ENCODE measurements at places on chromosomes 2 and 18.

GRCh38 chr2:241373446-241373845 is 17.4 kb downstream of the FARP2 start:
- DNase-seq: no peak

DNA sequence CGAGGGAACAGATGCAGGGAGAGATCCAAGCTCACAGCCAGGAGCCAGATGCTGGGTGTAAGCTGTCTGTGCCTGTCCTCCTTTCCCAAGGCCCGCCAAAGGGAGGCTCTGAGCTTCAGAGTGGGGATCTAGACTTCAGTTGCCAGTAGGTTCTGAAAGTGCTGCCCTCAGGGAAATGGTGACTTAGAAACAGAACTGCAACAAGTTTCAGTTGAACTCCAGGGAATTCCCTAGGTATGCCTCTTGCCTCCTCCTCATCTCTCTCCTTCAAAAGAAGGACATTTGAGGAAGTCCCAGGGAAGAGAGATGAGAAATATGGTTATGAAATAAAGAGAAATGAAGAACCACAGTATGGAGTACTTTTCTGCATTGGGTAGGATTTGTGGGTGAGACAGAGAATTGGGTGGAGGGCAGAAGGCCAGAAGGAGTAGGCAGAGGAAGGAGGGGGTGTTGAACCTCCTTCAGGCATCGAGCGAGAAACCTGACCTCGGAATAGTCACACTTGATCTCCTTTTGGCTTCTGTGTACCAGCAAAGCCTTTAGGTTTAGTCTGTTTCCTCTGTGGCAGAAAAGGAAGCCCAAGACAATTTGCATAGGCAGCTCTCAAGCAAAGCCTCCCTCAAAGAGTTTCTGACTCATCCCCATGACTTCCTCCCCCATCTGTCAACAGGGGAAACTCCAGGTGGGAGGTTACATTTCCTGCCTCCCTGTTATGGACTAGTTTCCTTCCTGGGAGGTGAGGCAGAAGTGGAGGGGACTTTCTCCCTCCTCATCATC is 45.7 kb downstream of the QPCT start:
- DNase-seq: no peak

DNA sequence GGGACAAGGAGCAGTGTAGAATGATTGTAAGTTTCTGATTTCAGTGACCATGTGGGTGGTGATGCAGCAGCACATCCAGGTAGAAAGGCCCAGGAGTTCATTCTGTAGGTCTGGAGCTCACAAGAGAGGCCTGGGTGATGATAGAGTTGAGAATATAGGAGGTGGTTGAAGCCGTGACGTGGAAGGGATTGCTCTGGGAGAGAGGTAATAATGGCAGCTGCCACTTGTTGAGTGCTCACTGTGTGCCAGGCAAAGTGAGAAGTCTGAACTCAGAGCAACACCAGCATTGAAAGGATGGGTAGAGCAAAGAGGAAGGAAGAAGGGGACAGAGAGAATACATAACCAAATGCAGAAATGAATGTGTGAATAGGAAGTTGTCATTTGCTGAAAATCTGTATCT is 3.3 kb downstream of the TTLL4 start:
- DNase-seq: no peak

GRCh38 chr2:36672199-36672598 is 24.3 kb upstream of the VIT start:
- DNase-seq: no peak

DNA sequence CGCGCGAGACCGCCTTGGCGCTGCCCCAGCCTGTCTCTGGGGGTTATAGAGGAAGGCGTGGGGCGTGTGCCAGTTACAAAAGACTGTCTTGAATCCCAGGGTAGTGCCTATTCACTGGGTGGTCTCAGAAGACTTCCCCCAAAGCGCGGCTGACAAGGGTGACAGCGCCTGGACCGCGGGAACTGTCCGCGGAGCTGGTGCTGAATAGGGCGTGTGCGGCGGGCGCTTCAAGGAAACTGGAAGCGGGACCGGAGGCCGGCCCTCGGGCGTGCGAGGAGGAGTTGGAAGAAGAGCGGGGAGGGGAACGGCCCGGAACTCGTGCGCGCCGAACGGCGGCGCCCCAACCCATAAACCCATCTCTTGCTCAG is 2.3 kb downstream of the EGR4 start:
- no peak for DNase-seq

DNA sequence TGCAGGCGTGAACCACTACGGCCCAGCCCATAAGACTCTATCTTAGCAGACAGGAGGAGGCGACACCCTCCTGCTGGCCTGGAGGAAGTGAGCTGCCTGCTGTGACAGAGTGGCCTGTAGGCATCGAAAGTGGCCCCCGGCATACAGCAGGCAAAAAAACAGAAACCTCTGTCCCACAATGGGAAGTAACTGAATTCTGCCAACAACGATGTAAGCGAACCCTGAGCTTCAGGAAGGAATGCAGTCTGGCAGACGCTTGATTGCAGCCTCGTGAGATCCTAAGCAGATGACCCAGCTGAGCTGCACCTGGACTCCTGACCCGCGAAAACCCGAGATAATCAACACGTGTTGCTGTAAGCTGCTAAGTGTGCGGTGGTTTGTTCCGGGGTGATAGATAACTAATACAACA is 13.6 kb downstream of the MRO start:
- DNase-seq: no peak

- DNase-seq: no peak
Measured at GRCh38 chr2:101433465-101433864, 41.4 kb downstream of the RFX8 start.

DNA sequence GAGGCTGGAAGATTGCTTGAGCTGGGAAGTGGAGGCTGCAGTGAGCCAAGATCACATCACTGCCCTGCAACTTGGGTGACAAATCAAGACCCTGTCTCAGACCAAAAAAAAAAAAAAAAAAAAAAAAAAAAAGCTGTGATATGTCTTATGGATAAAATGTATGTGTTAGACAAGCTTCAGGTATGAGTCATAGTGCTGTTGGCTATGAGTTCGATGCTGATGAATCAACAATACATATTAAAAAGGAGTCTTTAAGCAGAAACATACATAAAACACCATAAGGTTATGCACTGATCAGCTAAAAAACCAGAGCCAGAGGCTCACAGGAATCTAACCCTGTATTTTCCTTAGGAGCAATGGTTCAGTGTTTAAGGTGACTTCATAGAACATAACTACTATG is 332.3 kb downstream of the NCKAP5 start:
- no peak for DNase-seq

GRCh38 chr2:231752061-231752460 is 29.0 kb downstream of the PDE6D start:
- DNase-seq: no peak

GRCh38 chr2:70923378-70924015 is 12.2 kb upstream of the ATP6V1B1 start:
- no peak for DNase-seq

GRCh38 chr2:185284696-185285095 is 453.9 kb upstream of the FSIP2 start:
- DNase-seq: no peak

- DNase-seq: no peak
Measured at GRCh38 chr2:64789466-64790320, 136.0 kb upstream of the SERTAD2 start.

GRCh38 chr2:98269830-98270229 is 76.4 kb upstream of the CNGA3 start:
- DNase-seq: no peak

GRCh38 chr2:26187537-26188104 is 14.7 kb downstream of the GAREM2 start:
- no peak for DNase-seq

DNA sequence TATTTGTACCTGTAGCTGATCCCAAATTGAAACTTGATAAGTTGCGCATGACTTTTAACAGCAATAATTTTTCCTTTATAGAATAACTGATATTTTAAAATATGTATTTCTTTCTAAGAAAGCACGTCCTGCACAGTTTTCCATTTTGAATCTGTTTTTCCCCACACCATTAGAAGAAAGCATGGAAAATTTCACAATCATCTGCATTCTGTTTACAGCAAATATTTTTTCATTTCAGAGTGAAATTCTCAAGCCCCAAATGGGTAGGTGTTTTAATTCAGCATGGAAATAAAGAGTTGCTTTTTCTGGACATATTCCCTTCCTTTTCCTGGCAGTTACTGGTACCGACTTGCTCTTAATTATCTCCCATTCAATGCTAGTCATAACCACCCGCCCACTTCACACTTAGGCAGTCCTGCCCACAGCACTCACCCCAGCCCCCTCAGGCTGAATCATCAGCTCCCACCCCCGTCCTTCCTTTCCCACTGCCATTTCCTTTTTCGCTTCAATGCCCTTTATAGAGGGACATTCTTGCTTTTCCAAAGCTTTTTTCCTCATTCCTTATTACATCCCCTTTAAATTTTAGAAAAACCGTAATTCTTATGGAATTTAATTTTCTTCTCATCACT is 89.2 kb upstream of the GLS start:
- DNase-seq: no peak

- DNase-seq: no peak
Measured at GRCh38 chr2:134372611-134373131, 118.8 kb downstream of the MGAT5 start.

- DNase-seq: no peak
Measured at GRCh38 chr18:44857744-44858491, 177.2 kb downstream of the SETBP1 start.

GRCh38 chr2:230783101-230783500 is 70.5 kb downstream of the CAB39 start:
- no peak for DNase-seq

DNA sequence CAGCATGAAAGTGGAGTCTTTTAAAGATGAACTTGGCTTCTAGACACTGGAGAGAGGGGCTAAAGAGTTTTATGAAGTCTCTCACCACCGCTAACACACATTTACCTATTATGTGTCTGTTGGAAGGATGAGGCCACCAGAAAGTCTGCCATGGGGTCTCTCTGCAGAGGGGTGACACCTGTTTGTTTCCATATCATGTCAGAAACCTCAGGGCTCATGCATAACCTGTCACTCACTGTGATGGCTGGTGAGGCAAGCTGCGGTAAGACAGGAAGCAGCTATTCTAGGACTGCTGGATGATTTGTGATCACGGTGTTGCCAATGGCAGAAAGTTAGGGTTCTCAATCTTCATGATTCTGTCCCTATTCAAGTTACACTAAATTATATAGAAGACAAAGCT is 60.8 kb upstream of the DNMT3A start:
- DNase-seq: no peak

Measured in stimulated activated CD8-positive, alpha-beta memory T cell treated with anti-CD3 and anti-CD28 coated beads, Interleukin-15, amount 100 ng/mL, for 1 hour (primary cell).